ENCODE measurements at places on chromosomes 5 and 9.

DNA sequence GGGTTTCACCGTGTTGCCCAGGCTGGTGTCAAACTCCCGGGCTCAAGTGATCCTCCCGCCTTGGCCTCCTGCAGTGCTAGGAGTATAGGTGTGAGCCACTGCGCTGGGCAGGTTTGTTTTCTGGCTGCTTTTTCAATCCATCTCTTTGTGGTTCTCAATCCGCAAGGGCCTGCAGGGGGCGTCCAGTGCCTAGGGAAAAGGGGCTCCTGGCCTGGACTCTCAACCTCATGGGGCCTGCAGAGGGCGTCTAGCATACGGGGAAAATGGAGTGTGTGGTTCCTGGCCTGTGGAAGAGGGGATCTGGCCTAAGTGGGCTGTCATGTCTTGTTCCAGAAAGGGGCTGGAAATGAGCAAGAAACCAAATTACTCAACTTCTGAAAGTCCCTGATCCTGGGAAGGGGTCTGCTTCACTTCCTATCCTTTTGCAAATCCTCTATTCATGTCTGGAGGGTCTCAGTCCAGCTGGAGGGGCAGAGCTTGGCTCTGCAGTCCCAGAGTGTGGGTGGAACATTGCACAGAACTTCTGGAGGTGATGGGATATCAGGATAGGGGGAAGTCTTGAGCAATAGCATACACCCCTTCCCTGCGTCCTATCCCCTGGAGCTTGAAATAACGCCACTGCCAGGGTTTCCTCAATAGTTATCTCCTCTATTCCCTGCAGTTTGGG lies 12.7 kb upstream of the CCL27 start:
- peak; percentile 53 for DNase-seq

- no peak for DNase-seq
Measured at GRCh38 chr9:24899463-24899862, 353.8 kb upstream of the IZUMO3 start.

DNA sequence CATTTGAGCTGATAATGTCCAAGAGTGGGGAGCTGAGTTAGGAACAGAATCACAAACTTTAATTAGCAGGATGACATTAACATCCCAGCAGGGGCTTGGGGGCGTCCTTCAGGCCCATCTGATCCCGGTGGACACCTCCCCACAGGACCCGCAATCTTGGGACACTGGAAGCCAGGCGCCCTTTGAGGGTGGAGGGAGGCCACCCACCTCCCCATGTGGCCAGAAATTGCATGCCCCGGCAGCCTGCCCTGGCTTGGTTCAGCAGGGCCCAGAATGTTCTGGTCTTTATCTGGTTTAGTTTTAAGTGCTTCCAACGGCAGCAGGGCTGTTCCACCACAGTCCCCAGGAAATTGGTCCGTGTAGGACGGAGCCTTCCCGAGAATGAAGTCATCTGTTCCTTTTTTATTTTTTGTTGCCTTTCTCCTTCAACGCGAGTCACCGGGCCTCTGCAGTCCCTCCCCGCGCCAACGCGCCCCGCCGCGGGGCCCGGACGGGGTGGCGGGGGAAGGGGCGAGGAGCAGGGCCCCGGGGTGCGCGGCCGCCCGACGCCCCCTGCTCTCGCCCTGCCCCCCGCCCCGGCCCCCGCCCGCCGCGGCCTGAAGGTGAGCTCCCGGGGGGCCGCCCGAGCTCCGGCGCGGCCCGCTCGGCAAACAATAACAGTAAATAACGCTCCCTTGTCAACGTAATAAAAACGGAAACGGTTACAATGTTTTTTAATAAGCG lies 207.9 kb downstream of the C9orf50 start:
- peak; percentile 33 for DNase-seq

DNA sequence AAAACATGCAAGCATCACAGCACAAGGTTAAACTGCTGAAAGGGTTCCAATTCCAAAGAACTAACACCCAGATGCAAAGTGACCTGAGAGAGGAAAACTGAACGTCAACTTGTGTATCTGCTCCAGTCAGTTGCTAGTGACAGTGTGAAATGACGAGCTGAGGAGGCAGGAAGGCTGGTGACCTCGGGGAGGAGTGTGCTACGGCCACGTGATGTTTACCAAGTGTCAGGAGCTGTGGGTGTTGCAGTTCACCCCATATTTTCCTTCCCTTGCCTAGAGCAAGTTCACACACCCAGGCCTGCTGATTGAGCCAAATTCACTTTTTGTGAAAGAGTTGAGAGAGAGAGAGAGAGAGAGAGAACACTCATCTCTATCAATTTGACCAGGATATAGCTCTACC lies 231.6 kb upstream of the ANKH start:
- no peak for DNase-seq

GRCh38 chr9:131029574-131029952 lies 20.6 kb downstream of the LAMC3 start:
- no peak for DNase-seq

DNA sequence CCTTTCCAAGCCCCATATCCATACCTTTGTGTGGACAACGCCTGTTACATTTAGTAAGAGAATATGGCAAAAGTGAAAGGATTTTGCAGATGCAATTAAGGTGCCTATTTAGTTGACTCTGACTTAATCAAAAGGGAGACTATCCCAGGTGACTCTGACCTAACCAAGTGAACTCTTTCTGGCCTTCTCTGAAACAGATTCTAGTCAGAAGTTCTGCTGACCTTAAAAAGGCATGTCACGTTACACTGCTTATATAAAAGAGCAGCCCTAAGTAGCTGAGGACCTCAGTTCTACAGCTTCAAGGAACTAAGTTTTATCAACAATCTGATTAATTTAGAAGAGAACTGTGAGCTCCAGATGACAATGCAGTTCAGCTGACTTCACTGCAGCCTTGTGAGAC lies 5.7 kb upstream of the TICAM2 start:
- no peak for DNase-seq

- DNase-seq = no peak
Measured at GRCh38 chr5:134111741-134112647, 2.5 kb upstream of the TCF7 start.

- no peak for DNase-seq
Measured at GRCh38 chr5:10319202-10319851, 11.6 kb upstream of the CMBL start.

DNA sequence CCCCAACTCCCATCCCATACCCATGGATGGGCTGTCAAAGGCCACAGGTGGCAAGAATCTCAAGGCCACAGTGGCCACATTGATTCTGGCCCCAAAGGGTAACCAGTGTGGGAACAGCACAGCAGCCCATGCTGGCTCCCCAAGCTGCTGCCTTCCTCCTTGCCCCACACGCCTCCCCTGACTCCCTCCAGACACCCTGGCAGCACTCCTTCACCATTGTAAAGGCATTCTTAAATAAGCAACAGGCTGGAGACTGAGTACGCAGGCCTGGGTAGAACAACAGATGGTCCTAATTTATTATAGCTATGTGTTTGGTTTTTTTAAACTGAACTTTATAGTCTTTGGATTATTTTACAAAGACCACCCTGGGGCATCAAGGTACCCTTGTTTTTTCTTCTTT lies 158.8 kb downstream of the TSSK1B start:
- DNase-seq = no peak

DNA sequence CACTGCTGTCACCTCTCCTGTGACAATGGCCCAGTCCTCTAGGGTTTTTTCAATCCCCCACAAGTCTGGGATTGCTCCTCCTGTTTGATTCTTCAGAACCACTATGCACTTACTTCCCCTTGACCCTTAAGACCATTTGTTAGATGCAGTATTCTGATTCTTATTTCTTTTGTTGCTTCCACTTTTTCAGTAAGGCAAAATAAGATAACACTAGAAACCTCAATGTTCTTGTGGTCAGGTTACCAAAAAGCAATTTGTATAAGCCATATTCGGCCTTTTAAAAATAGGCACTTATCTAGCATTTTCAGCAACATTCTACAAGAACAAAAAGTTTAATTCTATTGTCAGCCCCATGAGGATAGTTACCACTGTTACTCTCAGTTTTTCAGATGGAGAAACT lies 220.0 kb downstream of the KDM4C start:
- DNase-seq = no peak

DNA sequence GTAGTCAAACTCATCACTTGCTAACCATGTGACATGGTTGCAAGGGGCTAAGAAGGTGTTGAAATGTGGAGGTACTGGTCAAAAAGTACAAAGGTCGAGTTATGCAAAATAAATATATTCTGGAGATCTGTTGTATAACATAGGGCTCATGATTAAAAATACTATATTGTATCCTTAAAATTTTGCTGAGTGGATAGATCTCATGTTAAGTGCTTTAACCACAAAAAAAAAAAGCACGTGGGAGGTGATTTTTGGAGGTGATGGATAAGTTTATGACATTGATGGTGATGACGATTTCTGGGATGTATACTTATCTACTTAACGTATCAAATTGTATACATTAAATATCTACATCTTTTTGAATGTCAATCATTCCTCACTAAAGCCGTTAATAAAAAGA lies 96.2 kb upstream of the PAPPA start:
- no peak for DNase-seq

DNA sequence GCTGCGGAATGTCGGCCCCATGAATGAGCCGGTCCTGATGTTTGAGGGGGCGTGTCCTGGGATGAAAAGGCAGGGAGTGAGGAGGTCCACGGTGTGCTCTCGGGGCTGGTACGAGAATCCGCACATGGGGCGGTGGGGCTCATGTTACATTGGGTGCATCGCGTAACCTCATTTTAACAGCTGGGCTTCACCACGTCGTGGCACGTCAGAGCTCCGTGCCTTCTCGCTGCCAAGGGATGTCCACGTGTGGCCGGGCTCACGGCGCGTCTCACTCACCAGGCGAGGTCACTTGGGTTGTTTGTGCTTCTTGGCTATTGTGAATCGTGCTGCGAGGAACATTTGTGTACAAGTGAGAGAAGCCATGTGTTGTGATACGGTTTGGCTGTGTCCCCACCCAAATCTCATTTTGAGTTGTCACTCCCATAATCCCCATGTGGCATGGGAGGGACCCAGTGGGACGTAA lies 29.1 kb upstream of the IRX4 start:
- DNase-seq = no peak

DNA sequence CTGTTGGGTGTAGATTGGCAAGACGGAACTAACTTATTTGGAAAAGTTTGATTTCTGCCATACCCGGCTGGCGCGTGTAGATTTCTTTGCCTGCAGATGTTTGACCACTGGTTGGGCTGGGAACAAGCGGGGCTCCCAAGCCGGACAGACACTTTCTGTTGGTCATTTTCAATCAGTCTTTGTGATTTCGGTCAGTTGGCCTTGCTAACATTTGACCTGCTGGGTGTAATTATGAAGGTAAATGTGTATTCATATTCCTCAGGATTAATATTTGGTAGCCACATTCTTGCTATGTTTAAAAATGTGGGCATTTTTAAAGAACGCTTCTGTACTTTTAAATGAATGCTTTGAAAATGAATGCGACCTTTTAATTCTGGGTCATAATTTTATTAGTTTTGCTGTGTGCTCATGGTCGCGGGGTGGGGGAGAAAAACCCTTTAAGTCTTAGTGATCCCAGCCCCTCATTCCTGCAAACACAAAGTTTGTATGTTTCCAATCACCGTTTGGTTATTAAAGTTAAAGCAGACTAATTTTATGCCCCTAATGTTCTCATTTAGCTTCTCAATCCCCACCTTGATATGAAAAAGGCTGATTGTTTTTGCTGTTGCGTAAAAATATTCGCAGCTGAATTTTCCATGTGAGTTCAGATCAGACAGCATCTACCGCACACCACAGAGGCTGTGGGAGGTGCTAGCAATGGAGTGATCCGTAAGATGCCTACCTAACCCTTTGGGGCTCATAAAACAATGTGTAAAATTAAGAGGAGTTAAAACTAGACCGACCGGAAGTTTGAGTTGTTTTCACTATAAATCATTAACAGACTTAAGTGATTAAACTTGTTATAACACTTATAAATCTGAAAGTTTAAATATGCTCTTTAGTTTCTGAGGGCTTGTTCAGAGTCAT lies 1.5 kb downstream of the RASGRF2 start:
- peak; percentile 35 for DNase-seq

- no peak for DNase-seq
Measured at GRCh38 chr5:90612919-90613318, 54.3 kb downstream of the ADGRV1 start.

GRCh38 chr5:31825518-31826068 lies 186.7 kb downstream of the PDZD2 start:
- peak; percentile 24 for DNase-seq

DNA sequence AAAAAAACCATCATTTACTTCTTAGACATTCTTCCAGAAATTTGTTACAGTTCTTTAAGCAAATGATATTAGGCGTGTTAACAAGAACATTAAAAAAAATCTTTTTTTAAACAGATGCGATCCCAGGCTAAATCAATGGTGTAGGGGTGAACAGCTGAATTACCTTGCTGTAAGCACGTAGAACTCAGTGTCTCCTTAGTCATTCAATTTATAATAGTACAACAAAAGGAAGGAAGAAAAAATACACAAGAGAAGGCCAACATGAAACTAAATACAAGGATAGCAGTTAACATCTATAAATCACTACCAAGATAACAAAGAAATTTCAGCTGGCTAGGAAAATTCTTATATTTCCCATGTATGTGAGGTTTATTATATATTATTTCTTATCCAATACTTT lies 35.4 kb downstream of the AGXT2 start:
- DNase-seq = no peak

DNA sequence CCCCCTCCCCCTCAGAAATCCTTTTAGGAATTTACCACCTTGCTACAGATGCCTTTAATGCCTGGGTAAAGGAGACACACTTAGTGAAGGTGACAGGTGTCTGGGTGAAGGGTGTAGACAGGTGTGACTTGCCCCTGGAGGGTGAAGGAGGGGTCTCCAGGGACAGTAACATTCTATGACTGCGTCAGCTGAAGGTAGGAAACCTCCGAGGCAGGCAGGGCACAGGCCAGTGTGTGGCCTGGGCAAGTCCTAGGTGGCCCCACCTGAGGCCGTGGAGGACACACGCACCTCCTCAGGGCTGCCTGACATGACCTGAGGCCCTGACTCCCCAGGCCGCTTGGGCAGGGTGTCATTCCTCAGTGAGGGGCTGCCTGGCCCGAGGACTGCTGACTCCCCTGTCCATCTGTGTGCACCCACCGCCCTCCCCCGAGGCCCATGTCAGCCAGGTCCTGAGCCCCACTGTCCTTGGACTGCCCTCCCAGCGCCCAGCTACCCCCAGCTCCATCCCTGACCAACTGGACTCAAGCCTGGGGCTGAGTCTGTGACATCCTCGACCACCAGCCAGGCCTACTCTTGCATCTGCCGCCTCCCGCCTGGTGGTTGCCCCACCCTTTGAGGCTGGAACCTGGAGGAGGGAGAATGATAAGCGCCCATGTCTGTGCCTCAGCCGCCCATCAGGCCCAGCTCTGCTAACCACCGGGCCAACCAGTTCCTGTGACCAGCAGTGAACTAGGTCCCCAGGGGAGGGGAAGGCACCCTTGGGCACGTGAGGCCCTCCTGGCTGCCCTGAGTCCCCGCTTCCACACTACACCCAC lies 18.4 kb downstream of the CARD19 start:
- DNase-seq = no peak
